NCI-H1417 (cell line): ENCODE measurements at places on chromosomes 2 and 18.

DNA sequence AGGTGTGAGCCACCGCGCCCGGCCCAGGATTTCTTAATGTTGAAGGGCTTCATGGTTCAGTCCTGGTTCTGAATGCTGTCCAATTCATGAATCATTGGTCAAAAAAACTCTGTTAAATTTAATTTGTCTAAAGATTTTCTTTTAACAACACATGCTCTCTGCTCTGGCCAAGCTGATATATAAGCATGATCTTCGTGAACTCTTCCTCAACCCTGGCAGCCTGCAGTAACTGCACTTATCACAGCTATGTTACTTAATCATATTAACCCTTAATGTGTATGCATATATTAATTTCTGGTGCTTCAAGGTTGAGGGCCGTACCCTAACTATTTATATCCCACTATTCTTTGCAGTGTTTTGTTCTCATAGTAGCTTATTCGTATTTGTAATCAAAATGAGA, 29.4 kb upstream of the FRZB start:
- DNase-seq, result no peak

GRCh38 chr2:150327564-150328489, 159.6 kb downstream of the RND3 start:
- DNase-seq, result peak; percentile 48

GRCh38 chr2:101265893-101266499, 13.3 kb downstream of the CNOT11 start:
- no peak for DNase-seq

DNA sequence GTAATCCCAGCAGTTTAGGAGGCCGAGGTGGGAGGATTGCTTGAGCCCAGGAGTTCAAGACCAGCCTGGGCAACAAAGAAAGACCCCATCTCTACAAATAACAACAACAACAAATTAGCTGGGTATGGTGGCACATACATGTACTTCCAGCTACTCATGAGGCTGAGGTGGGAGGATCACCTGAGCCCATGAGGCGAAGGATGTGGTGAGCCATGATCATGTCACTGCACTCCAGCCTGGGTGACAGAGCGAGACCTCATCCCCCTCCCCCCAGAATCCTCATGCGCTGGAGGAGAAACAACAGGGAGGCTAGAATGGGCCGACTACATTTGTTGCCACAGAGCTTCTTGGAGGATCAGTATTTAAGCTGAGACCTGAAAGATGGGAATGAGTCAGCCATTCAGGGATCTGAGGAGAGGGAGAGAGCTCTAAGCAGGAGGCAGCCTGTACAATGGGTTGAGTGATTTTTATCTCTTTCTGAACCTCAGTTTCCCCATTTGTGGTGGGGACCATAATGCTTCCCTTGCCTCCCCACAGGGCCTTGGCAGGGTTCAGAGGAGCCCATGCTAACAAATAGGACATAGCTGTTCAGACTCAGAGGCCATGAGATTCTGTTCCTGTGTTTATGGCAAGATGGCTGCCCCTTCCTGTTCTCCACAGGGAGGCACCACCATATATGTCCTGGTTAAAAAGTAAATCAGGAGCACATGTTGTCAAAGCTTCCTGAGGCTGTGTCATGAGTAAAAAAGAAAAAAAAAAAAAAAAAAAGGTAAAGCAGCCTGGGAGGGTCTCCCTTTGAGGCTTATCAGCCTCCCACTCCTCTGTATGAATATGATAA, 131.4 kb upstream of the HAAO start:
- DNase-seq, result no peak

DNA sequence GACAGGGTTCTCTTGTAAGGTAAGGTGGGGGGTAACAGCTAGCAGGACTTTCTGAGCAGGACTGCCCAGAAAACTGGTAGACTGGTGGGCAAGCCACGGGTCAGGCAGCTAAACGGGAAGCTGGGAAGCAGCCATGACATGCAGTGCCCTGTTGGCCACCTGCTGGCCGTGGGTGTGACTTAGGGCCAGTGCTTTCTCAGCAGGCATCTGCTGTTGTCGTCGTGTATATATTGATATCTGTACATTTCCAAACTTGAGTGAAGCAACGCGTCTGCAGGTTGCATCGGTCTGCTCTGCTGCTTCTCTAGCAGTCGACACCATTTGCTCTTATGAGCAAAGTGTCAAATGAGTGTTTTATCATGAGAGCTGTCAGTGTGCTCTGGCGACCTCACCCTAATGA, 31.0 kb downstream of the COA5 start:
- no peak for DNase-seq
